ENCODE measurements at places on chromosomes 6 and 20.

GRCh38 chr6:34350137-34350933, 42.1 kb downstream of the NUDT3 start:
- no peak for DNase-seq

- DNase-seq: no peak
Observed at GRCh38 chr20:25071734-25072133, 10.2 kb downstream of the VSX1 start.

DNA sequence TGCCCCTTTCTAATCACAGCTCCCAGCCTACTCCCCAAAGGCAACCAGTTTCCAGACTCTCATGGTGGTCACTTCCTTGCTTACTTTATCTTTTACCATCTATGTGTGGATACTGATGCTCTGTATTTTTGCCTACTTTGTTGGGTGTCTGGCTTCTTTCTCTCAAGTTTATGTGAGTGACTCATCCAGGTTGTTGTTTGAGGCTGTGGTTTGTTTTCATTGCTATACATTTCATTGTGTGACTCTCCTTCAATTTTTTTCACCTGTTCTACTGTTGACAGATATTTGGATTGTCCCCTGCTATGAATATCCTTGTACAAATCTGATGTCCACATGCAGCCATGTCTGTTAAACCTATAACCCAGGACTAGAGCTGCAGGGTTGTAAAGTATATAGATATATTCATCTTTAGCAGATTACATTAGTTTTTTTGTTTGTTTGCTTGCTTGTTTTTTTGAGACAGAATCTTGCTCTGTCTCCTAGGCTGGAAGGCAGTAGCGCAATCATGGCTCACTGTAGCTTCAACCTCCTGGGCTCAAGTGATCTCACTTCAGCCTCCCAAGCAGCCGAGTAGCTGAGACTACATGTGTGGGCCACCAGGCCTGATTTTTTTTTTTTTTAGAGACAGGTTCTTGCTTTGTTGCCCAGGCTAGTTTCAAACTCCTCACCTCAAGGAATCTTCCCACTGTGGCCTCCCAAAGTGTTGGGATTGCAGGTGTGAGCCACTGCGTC, 72.9 kb upstream of the EEF1E1 start:
- DNase-seq: no peak

GRCh38 chr6:110101885-110102284, 77.6 kb downstream of the WASF1 start:
- DNase-seq: no peak

- DNase-seq: peak; percentile 33
Observed at GRCh38 chr20:24662752-24663365, 193.4 kb downstream of the SYNDIG1 start.

DNA sequence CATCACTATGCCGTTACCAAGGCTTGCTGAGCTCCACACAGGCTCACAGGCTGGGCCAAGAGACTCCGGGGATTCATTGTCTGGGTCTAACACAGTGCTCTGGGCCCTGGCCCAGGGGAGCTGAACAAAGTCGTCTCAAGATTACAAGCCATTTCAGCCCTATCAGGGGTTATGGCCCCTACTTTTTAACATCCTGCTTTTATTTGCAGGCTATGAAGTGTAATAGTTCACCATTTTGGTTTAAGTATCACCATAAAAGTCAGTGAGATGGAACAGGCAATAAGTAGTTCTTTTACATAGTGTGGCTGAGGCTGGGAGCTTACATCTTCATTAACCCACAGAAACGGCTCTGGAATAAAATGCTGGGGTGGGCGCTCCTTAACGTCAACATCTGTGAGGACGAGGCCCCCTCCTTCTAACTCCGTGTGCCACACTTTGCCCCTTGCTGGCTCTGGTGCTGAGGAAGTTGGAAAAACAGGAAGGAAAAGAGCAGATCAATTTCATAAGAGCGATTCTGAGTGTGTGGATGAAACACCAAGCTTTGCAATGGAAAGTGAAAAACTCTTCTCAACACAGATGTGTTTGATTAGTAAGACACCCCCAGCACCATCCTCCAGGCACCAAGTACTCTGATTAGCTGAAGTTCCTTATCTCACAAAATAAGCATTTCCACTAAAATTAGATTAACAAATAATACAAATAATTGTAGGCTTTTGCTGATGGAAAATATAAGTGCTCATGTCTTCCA, 447.3 kb downstream of the MAFB start:
- DNase-seq: no peak

- no peak for DNase-seq
Observed at GRCh38 chr6:128168244-128168643, 267.4 kb upstream of the THEMIS start.
